ENCODE measurements at places on chromosomes 5 and 9.

DNA sequence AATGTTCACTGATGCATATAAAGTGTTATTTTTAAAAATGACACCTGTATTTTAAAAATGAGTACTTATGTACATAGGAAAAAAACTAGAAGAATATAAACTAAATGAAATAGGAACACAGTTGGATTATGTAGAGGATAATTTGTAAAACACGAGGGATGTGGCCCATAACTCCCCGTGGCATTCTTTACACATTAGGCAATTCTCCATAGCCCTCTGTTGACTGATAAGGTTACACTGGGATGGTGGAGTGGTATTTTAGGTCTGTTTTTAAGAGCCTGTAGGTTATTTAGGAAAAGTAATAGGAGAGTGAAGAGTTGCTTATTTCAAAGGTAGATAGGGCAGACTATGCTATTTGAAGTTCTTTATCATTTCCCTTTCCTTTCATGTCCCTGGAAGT is 1.8 kb downstream of the CAVIN4 start:
- DNase-seq = no peak

DNA sequence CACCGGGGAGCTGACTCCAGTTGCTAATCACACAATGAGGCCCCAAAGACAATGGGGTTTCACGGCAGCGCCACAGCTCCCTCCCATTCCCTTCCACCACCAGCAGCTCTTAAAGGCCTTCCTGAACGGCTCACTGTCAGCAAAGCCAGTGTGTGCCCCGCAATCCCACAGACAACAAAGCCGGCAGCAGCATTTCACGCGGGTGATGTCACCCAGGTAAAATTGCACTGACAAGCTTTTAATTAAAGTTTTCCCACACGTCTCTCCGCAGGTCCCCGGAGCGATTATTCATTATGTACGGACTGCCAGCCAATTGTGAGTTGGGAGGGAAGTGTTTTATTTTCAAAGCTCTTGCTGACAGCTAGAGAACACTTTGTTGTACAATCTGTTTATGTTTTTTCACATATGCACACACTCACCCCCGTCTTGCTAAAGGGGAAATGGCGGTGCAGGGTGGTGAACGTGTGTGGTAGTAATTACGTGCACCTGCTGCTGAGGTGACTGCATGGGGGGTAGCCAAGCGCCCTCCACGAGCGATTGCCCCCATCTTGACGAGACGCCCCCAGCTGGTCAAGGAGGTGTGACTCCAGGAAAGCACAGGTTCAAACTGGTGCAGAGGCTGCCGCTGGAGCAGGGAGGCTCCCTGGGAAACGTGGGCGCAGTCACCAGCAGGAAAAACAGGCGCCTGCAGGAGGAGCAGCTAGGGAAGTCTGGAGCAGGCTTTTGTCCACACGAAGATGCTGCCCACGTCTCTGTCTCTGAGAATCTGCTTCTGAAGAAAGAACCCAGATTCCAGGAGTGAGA is 65.0 kb downstream of the IRX2 start:
- no peak for DNase-seq

DNA sequence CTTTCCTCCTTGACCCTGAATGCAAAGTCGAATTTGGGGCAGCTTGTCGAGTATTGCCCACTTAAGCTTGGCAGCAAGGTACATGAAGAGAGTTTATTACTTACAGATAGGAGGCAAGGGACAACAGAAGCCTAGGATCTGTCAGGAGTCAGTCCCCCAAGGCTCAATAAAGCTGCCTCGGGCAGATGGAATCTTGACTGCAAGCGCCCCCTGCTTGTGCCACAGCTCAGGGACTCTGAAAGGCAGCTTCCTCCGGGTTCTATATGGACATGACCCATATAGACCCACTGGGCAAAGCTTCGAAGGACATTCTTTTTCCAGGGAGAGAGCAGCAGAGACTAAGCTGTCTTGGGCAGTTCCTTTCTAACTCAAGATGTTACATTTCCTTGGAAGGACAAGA is 971.5 kb downstream of the EFNA5 start:
- no peak for DNase-seq

- DNase-seq = no peak
Measured at GRCh38 chr9:91433180-91433579, 9.5 kb upstream of the NFIL3 start.

DNA sequence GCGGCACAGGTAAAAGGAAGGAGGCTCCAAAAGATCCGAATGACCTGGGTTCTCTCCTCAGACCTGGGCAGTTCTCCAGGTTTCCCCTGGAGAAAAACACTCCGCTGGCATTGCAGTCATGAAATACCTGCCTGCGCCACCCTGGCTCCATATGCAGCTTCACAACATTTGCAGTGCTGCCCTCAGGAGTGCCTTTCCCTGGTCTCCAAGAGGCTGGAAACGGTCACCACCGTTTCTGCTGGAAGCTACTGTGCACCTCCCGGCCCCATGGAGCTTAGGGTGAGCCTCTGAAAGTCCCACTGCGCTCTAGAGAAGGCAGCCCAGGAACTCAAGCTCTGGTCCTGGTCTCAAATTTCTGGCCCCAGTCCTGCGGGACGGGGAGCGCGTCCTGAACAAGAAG is 670 bp downstream of the UGT3A1 start:
- DNase-seq = no peak

GRCh38 chr5:149153751-149154610 is 12.7 kb downstream of the ABLIM3 start:
- no peak for DNase-seq

DNA sequence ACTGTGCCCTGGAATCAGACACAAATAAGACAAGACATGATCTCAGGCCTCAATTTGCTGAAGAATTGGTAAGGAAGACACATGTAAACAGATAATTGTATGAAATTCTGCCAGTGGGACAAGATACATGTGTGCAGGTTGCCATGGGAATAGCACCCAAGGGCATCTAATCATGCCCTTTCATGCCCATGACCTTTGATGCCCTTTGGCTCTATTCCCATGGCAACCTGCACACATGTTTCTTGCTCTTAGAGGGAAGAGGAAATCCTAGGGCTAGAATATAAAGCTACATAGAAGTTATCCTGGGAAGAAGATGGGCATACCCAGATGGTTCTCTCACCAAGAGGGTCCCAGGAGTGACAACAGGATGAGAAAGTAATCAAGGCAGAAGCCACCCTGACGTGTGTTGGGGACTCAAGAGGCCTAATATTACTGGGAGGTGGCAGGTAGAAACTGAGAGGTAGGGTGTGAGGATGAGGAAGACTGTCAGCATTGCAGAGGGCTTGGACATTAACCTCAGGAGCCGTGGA is 34.4 kb downstream of the P4HA2 start:
- DNase-seq = no peak

GRCh38 chr5:111494355-111494999 is 17.9 kb downstream of the STARD4 start:
- DNase-seq = no peak

GRCh38 chr5:172506251-172506650 is 51.9 kb upstream of the SH3PXD2B start:
- no peak for DNase-seq

GRCh38 chr9:129934041-129934591 is 98.9 kb downstream of the USP20 start:
- no peak for DNase-seq

All from NCI-H2081 treated with DMSO at 0.1 percent for 48 hours (cell line).